MCF 10A (cell line): ENCODE measurements at places on chromosomes 4 and X. TPM values are rescaled to one million over a fixed set of nuclear protein-coding genes. Genes with fewer than 3 reads are reported as not detected.

- H3K36me3 ChIP-seq: no peaks in the 10 kb centered on the region
- H3K4me1 ChIP-seq: no peaks in the 10 kb centered on the region
- no peak for DNase-seq
- no peaks in the 10 kb centered on the region for H3K27me3 ChIP-seq
- H3K27ac ChIP-seq: no peak overlapping the region
Measured at GRCh38 chrX:142149919-142150318, 55.2 kb downstream of the MAGEC2 start.

- no peaks in the 10 kb centered on the region for H3K4me1 ChIP-seq
- DNase-seq: no peak
- H3K27me3 ChIP-seq: no peaks in the 10 kb centered on the region
- no peak overlapping the region for H3K4me3 ChIP-seq
Measured at GRCh38 chrX:8413279-8413678, 51.4 kb upstream of the VCX3B start.

GRCh38 chr4:156477636-156478035 is 494.0 kb downstream of the PDGFC start:
- H3K4me3 ChIP-seq: no peak overlapping the region
- no peak for DNase-seq
- H3K27ac ChIP-seq: no peak overlapping the region

DNA sequence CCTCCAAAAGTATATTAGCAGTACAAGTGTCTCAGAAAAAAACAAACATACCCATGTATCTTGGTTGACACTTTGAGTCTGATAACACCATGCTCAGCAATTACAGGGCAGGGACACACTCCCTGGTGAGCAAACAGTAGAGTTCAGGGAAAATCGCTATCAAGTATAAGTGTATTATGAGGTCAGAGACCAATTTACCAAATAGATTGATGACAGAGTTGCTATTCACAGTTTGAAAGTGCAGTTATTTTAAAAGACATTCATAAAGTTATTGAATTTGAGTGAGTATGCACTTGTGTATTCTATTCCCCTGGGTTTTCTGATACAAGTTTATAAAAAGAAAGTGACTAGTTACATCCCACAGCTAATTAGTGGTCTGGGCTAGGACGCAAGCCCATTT is 10.2 kb upstream of the LONRF3 start:
- H3K27me3 ChIP-seq: peaks cover 61% of the 10 kb centered on the region
- H3K27ac ChIP-seq: no peak overlapping the region
- H3K4me3 ChIP-seq: no peak overlapping the region
- no peak for DNase-seq
- no peaks in the 10 kb centered on the region for H3K36me3 ChIP-seq

SPIN4 gene
- 4.6 and 6.9 TPM in 2 replicates for total RNA-seq

CLGN gene
- total RNA-seq: 10.7 and 37.6 TPM in 2 replicates
